CD4-positive, alpha-beta memory T cell (primary cell): ENCODE measurements at places on chromosomes 2 and 18. TPM values are rescaled to one million over a fixed set of nuclear protein-coding genes. Genes with fewer than 3 reads are reported as not detected.

DNA sequence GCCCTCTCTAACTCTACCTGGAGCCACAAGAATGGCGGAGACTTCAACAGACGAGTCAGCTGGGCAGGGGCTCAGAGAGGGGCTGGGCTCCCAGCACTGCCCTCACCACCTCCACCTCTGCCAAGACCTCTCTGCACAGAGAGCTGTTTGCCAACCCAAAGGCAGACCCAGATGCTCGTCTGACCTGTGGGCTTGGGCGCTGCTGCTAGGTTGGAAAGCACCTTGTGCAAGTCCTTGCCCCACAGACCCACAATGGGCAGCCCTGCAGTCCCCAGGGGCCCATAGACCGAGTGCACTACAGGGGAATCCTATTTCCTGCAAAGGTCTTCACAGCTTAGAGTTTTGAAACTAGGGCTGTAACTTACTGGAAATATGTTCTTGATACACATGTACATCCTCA is 13.3 kb downstream of the ACKR3 start:
- no peak for DNase-seq
- no peak overlapping the region for H3K27ac ChIP-seq

DNA sequence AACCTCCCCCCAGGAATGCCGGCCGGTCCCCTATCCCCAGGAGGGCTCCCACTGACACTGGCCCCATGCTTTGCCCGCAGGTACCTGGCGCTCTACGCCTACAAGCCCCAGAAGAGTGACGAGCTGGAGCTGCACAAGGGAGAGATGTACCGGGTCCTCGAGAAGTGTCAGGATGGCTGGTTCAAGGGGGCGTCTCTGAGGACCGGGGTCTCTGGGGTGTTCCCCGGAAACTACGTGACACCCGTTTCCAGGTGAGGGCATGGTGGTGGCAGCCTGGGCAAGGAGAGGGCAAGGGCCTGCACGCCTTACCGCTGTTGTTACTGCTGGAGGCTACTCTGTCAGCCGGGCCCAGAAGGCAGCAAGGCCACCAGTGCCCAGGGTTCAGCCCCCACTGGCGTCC is 181.3 kb downstream of the SEPTIN10 start:
- H3K27me3 ChIP-seq, result no peaks in the 10 kb centered on the region
- H3K36me3 ChIP-seq, result no peaks in the 10 kb centered on the region
- DNase-seq, result no peak
- H3K4me3 ChIP-seq, result no peak overlapping the region
- H3K4me1 ChIP-seq, result no peaks in the 10 kb centered on the region

- H3K36me3 ChIP-seq, result no peaks in the 10 kb centered on the region
- no peaks in the 10 kb centered on the region for H3K4me1 ChIP-seq
- H3K27ac ChIP-seq, result no peak overlapping the region
- H3K27me3 ChIP-seq, result no peaks in the 10 kb centered on the region
Measured at GRCh38 chr2:53242090-53242489, 525.5 kb upstream of the CHAC2 start.

GRCh38 chr2:107313316-107313715 is 427.3 kb upstream of the ST6GAL2 start:
- H3K27ac ChIP-seq, result no peak overlapping the region
- no peak for DNase-seq
- H3K4me1 ChIP-seq, result no peaks in the 10 kb centered on the region
- no peaks in the 10 kb centered on the region for H3K36me3 ChIP-seq

DNA sequence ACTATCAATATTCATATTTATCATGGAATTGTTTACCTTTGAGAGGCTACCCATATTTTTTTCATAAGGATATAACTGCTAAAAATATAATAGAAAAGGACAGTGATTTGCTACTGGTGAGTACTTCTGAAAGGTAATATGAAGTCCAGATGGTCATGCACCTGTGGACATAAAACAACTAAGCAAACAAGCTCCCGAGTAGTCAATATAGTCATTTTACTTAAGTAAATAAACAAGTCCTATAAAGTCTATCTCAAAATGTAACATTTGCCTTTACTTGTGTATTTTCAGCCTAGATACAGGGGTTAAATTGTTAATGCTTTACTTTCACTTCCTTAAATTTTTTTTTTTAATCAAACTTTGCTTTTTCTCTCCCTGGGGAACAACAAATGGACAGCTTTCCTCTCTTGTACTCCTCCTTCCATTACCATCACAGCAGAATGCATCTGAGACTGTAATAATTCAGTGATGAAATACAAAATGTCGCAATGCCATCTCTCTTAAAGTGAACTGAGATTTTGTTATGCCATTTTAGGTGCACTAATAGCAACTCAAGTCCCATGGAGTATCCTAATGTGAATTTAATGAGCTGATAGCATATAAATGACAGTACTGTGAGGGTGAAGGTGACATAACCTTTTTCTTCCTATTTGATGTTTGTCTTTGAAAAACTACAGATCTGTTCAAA is 1325.4 kb upstream of the ZEB2 start:
- H3K4me1 ChIP-seq, result no peaks in the 10 kb centered on the region
- no peak for DNase-seq
- H3K27me3 ChIP-seq, result no peaks in the 10 kb centered on the region

DNA sequence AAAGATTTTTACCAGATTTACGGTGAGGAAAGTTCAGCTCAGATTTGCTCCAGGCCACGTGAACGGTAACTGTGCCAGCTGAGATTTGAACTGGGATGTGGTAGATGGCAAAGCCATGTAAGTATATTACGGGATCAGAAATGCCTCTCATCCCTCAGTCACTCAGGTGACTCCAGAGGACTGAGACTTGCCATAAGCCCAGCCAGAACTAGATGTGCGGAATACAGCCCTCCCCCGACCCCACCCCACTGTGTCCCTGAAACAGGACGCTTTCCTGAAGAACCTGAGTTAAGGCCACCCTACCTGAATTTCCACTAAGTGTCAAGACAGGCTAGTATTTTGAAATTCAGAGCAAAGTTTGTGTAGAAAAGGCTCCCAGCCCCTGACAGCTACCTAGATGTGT is 1.3 kb upstream of the FHL2 start:
- peaks cover 13% of the 10 kb centered on the region for H3K4me1 ChIP-seq
- no peaks in the 10 kb centered on the region for H3K36me3 ChIP-seq
- no peak overlapping the region for H3K27ac ChIP-seq
- peaks cover 3% of the 10 kb centered on the region for H3K27me3 ChIP-seq
- DNase-seq, result no peak

GRCh38 chr2:203033395-203033794 is 18.7 kb downstream of the NBEAL1 start:
- H3K4me1 ChIP-seq, result no peaks in the 10 kb centered on the region
- no peaks in the 10 kb centered on the region for H3K36me3 ChIP-seq
- no peak overlapping the region for H3K27ac ChIP-seq

DNA sequence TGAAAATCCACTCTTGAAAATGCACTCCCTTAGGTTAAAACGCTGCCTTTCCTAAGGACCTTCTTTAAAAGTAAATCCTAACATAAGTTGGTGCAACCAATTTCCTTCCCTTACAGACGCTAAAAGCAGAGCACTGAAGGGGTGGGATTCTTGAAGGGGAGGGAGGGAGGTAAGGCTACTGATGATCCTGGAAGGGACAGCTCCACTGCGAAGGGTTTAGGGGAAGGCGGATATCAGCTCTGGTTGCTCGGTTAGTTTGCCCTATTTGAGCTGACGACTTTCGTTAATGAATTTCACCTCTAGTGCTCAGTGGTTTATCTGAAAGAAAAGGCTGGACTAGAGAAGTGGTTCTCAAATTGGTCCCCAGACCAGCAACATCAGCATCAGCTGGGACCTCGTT is 49.7 kb upstream of the SIGLEC15 start:
- H3K4me3 ChIP-seq, result peak overlapping the region; percentile 67
- no peaks in the 10 kb centered on the region for H3K27me3 ChIP-seq
- no peaks in the 10 kb centered on the region for H3K36me3 ChIP-seq
- H3K27ac ChIP-seq, result no peak overlapping the region
- H3K4me1 ChIP-seq, result peaks cover 22% of the 10 kb centered on the region

GRCh38 chr2:65528241-65528574 is 95.8 kb upstream of the SPRED2 start:
- DNase-seq, result no peak
- H3K36me3 ChIP-seq, result no peaks in the 10 kb centered on the region
- H3K4me1 ChIP-seq, result no peaks in the 10 kb centered on the region
- H3K4me3 ChIP-seq, result no peak overlapping the region

GRCh38 chr2:60386436-60386835 is 167.0 kb downstream of the BCL11A start:
- no peaks in the 10 kb centered on the region for H3K4me1 ChIP-seq
- H3K27me3 ChIP-seq, result no peaks in the 10 kb centered on the region
- no peaks in the 10 kb centered on the region for H3K36me3 ChIP-seq
- DNase-seq, result no peak
- no peak overlapping the region for H3K4me3 ChIP-seq
- no peak overlapping the region for H3K27ac ChIP-seq

DNA sequence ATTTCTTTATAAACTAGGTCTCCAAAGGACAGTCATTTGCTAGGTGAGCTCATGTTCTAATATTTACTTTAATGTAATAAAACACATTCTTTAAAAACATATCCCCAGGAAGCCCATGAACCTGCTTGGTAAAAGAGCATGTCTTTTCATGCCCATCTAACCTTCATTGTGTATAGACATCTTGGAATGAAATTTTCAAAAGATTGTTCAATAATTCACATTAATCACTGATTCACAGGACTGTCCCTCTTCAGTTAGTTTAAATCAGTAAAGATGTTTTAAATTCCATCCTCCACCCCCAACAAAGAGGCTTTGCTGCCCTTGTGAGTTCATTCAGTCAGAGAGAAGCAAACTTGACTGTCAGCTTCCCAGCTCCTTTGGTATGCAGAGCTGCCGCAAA is 633.4 kb upstream of the CELF4 start:
- no peaks in the 10 kb centered on the region for H3K36me3 ChIP-seq
- H3K4me1 ChIP-seq, result no peaks in the 10 kb centered on the region
- H3K27me3 ChIP-seq, result no peaks in the 10 kb centered on the region
- no peak overlapping the region for H3K4me3 ChIP-seq

- H3K4me3 ChIP-seq, result no peak overlapping the region
- DNase-seq, result no peak
- H3K27me3 ChIP-seq, result no peaks in the 10 kb centered on the region
- no peak overlapping the region for H3K27ac ChIP-seq
Measured at GRCh38 chr18:76972241-76972640, 149.9 kb downstream of the ZNF236 start.

DNA sequence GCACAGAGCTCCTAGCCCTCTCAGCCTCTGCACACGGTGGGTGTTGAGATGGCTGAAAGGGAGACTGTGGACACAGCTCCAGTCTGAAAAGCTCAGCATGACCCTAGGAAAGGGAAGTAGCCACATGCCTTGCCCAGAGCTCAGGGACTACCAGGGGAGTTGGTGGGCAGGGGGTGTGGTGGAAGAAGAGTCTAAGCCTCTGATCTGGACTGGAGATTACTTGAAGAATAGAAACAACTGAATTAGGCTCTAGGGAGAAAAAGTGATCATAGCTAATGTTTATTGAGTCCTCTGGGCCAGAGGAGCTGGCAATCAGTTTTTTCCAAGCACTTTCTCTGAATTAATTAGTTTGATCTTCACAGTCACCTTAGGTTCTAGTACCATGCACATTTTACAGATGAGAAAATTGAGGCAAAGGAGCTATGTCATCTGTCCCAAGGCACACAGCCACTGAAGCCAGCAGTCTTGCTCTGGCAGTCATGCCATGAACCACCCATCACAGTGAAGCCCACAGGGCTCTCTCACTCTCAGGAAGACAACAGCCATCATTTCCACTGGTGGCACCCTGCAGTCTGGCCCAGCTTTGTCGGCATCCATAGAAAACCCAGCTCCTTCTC is 10.3 kb downstream of the SDC1 start:
- H3K4me1 ChIP-seq, result no peaks in the 10 kb centered on the region
- no peak overlapping the region for H3K27ac ChIP-seq
- DNase-seq, result no peak
- H3K27me3 ChIP-seq, result no peaks in the 10 kb centered on the region
- no peaks in the 10 kb centered on the region for H3K36me3 ChIP-seq

GRCh38 chr2:53018825-53019425 is 748.7 kb upstream of the CHAC2 start:
- H3K27ac ChIP-seq, result no peak overlapping the region
- H3K4me1 ChIP-seq, result no peaks in the 10 kb centered on the region
- DNase-seq, result no peak
- H3K27me3 ChIP-seq, result no peaks in the 10 kb centered on the region
- H3K36me3 ChIP-seq, result no peaks in the 10 kb centered on the region

- no peak overlapping the region for H3K4me3 ChIP-seq
- no peak for DNase-seq
- no peaks in the 10 kb centered on the region for H3K36me3 ChIP-seq
- H3K4me1 ChIP-seq, result no peaks in the 10 kb centered on the region
- no peaks in the 10 kb centered on the region for H3K27me3 ChIP-seq
Measured at GRCh38 chr2:19706332-19706731, 195.5 kb downstream of the TTC32 start.

- no peak overlapping the region for H3K4me3 ChIP-seq
- DNase-seq, result no peak
- H3K27me3 ChIP-seq, result no peaks in the 10 kb centered on the region
- no peaks in the 10 kb centered on the region for H3K4me1 ChIP-seq
- H3K36me3 ChIP-seq, result no peaks in the 10 kb centered on the region
Measured at GRCh38 chr2:21256006-21256405, 132.2 kb downstream of the TDRD15 start.

GRCh38 chr18:32298171-32298667 is 108.4 kb downstream of the MEP1B start:
- H3K4me3 ChIP-seq, result no peak overlapping the region
- no peaks in the 10 kb centered on the region for H3K27me3 ChIP-seq

DNA sequence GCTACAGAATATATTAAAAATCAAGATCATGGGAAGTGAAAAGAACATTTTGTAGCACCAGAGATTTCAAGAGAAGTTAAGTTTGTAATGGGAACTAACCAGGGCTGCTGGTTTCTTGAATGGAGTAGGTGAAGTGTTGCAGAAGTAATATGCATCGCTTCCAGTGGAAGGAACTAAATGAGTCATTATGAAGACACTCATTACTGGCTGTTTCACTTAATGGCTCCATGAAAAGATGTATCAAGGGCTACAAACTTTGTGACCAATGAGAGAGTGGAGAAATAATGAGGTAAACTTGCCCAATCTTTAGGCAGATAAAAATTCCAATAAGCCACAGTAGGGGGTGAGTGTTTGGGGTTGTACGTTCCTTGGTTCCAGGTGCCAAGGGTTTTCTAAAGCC is 380.4 kb upstream of the POU3F3 start:
- H3K27me3 ChIP-seq, result no peaks in the 10 kb centered on the region
- H3K4me1 ChIP-seq, result no peaks in the 10 kb centered on the region
- H3K27ac ChIP-seq, result no peak overlapping the region
- H3K36me3 ChIP-seq, result no peaks in the 10 kb centered on the region
- H3K4me3 ChIP-seq, result no peak overlapping the region

DNA sequence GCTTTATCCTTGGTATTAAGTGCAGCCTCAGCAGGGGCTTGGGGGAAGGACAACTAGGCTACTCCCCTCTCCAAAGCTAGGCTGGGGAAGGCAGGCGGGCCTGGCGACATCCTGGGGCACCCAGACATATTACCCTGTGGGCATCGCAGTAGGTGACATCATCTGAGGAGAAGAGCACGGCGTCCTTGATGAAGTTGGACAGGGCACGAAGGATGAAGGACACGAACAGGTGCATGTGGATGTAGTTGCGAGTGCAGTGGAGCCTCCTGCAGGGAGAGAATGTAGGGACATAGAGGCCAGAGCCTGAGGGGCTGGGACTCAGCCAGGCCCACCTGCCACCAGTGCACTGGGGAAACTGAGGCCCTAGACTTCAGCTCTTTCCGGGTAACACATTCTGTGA is 32.3 kb downstream of the TMEM37 start:
- DNase-seq, result no peak
- no peak overlapping the region for H3K27ac ChIP-seq
- no peaks in the 10 kb centered on the region for H3K4me1 ChIP-seq
- no peaks in the 10 kb centered on the region for H3K27me3 ChIP-seq
- no peak overlapping the region for H3K4me3 ChIP-seq

LCT gene
- total RNA-seq, result 0.06 TPM

CD207 gene
- not detected for total RNA-seq

NOTO gene
- not detected for total RNA-seq

MTIF2 gene
- 38.6 TPM for total RNA-seq

HOXD9 gene
- not detected for total RNA-seq

MAP3K19 gene
- total RNA-seq, result not detected

CWC22 gene
- 31.1 TPM for total RNA-seq

MDH1B gene
- not detected for total RNA-seq
